IMR-90 (cell line): ENCODE measurements at places on chromosomes 5 and 9. TPM values are rescaled to one million over a fixed set of nuclear protein-coding genes. Genes with fewer than 3 reads are reported as not detected.

DNA sequence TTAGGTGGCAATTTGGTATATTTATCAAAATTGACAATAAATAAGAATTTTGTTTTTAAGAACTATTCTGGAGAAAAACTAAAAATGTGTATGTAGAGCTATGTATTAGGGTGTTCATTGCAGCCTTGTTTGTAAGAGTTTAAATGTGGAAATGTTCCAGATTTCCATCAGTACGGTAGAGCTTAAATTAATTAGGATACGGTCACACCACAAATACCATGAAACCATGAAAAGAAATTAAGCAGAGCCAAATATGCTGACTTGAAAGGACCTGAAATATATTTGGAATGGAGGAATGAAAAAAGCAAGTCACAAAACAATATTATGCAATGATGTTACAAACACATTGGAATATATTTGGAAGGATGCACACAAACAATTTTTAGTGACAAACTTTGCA is 64.6 kb downstream of the ACTBL2 start:
- DNase-seq = no peak

GRCh38 chr9:8337834-8338766 is 538.5 kb upstream of the DMAC1 start:
- peak; percentile 7 for DNase-seq

The ZNF618 gene
- total RNA-seq = 7.5 and 8.2 TPM in 2 replicates

- no peak for DNase-seq
These were observed 52.7 kb upstream of the EQTN start for GRCh38 chr9:27349698-27350080.

DNA sequence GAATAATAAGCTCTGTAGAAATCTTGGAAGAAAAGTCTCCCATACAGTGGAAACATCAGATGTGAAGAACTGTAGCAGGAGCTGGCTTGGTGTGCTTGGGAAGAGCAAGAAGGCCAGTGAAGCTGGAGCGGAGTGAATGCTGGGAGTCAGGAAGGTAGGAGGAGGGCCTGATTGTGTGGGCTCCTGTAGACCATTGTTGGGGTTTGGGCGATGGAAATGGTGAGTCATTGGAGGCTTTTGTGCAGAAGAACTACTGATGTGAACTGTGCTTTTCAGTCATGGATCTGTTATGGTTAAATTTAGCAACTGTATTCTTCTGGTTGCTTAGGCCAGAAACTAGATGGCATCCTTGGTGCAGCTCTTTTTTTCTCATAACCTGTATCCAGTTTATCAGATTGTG is 2.3 kb downstream of the ICE1 start:
- DNase-seq = no peak

GRCh38 chr5:176388003-176388443 is 375 bp downstream of the NOP16 start:
- DNase-seq = peak; percentile 9

GRCh38 chr5:78747705-78748359 is 99.3 kb upstream of the LHFPL2 start:
- DNase-seq = peak; percentile 94

The MARCOL gene
- total RNA-seq = not detected in 2 replicates

GRCh38 chr5:164563370-164563769 is 1058.0 kb downstream of the MAT2B start:
- no peak for DNase-seq

DNA sequence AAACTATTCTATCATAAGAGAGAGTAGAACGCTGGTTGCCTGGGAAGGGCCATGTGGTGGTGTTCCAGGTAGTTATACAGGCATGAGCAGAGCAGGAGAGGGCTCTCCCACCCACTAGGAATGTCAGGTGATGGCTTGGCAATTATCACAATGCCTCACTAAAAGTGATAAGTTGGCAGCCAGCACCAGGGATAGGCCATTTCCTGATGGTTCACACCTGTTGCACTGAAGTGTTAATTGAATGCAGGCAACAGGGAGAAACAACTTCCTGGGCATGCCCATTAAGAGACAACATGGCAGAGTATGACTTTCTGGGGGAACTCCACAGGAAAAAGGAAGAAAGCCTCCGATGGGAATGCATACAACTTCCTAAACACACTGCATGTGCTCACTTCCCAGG is 593.2 kb downstream of the ELAVL2 start:
- DNase-seq = no peak

The CARD9 gene
- total RNA-seq = 0.36 and 1.1 TPM in 2 replicates

The SCGB3A2 gene
- not detected in 2 replicates for total RNA-seq

DNA sequence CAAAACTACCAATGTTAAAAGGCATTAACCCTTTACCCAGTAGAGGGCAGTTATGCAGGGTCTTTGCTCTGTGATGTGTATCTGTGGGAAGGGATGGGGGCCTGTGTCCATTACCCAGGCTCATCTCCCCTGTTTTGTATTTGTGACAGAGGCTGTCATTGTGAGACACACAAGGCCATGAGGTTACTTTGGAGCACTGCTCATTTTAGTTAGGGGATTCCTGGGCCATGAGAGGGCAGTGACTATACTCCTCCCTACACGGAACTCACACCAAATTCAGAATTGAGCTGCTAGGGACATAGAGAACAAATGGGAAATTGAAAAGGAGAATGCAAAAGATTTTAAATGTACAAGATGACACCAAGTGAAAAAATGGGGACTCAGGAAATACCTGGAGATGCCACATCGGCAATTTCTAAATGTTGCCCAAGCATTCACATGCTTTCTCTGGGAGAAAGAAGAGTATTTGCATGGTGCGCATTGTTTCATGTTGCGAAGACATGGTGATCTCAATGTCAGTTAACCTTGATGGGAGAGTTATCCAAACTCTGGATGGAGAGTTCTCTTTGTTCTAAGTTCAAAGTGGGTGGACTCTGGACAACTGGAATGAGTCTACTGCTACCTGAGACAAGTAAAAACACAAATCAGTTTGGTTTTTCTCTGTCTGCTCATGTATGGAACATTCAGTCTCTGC is 32.5 kb downstream of the C9orf152 start:
- no peak for DNase-seq

The NEK6 gene
- 77.8 and 79.9 TPM in 2 replicates for total RNA-seq

GRCh38 chr5:96637196-96637595 is 25.0 kb upstream of the CAST start:
- DNase-seq = no peak

The AQP3 gene
- 3.3 and 3.8 TPM in 2 replicates for total RNA-seq

- no peak for DNase-seq
These were observed 5.5 kb downstream of the NR3C1 start for GRCh38 chr5:143398053-143398355.

The PCDHGA6 gene
- 4.1 and 4.2 TPM in 2 replicates for total RNA-seq

The KCNV2 gene
- total RNA-seq = not detected in 2 replicates

- peak; percentile 26 for DNase-seq
These were observed 215.5 kb downstream of the PDZD2 start for GRCh38 chr5:31854181-31855133.

GRCh38 chr5:100852051-100852450 is 51.0 kb downstream of the ST8SIA4 start:
- no peak for DNase-seq

GRCh38 chr9:2567922-2568321 is 53.7 kb upstream of the VLDLR start:
- DNase-seq = no peak

DNA sequence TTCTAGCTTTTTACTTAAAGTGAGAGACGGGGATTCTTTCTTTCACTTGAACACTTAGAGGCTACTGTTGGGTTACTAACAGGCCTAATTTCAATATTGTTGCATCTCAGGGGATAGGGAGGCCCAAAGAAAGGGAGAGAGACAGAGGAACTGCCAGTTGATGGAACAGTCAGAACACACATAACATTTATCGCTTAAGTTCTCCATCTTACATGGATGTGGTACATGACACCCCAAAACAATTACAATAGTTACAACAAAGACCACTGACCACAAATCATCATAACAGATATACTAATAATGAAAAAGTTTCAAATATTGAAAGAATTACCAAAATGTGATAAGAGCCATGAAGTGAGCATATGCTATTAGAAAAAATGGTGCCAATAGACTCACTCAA is 4.3 kb upstream of the RIC1 start:
- DNase-seq = no peak

The RORB gene
- under 0.01 TPM in 1 of 2 replicates, not detected in the other for total RNA-seq

The KIF2A gene
- total RNA-seq = 37.3 and 80.8 TPM in 2 replicates

The LMX1B gene
- total RNA-seq = not detected in 2 replicates

The DRD1 gene
- total RNA-seq = 0.18 and 0.28 TPM in 2 replicates

DNA sequence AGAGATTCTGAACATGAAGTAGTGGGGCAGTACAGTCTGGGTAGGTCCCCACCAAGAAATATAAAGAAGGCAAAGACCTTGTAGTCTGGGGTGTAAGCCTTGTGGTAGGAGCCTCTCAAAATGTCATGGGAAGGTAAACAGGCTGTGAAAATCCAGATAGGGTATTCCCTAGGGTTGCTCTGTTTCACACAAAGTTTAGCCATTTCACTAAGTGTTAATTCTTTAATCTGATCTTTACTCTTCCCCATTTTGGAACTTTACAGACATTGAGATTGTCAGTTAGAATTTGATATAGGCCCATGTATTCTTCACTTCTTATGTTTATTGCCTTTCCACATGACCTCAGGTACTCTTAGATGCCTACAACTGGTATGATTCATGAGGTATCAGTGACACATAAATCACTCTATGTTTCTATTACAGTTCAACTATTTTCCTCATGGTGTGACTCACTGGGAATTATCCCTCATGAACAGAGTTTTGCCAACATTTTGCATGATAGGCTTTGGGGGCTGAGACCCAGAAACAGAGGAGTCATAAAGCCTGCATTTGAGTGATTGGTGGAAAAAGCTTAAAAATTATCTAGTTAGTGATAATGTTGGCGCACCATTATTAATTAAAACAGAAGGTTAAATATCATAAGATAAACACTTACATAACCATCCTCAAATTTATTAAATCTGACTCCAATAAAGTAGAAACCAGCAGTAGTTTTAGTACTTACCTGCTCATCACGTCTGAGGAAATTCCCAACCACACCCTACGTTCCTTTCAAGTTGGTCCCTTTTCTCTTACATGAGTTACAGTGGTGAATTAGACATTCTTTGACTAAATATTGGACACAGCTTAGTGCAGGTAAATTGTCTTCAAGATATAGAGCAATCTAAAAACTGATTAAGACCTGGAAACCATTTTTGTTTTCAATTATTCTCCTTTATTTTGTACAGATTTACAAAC is 399.8 kb upstream of the MEF2C start:
- DNase-seq = peak; percentile 85

GRCh38 chr9:114668146-114668545 is 10.5 kb upstream of the TEX53 start:
- DNase-seq = no peak

DNA sequence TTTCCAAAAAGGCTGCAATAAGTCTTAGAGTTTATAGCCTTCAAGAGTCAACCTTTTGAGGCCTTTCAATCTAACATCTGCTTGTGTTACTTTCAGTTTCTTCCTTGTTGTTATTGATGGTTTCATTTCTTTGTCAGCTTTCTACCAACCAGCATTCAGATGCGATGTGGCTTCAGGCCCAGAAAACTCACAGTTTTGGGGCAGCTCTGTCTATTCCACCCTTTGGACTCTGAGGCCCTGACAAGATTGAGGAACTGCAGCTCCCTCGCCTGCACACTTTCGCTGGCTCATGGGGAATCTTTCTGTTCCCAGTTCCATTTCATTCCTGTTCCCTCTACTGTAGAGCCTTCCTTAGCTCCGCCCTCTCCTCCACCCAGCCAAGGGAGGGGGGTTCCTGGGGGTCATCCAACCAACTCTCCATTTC is 13.3 kb upstream of the WHRN start:
- DNase-seq = no peak

The OTP gene
- not detected in 2 replicates for total RNA-seq

DNA sequence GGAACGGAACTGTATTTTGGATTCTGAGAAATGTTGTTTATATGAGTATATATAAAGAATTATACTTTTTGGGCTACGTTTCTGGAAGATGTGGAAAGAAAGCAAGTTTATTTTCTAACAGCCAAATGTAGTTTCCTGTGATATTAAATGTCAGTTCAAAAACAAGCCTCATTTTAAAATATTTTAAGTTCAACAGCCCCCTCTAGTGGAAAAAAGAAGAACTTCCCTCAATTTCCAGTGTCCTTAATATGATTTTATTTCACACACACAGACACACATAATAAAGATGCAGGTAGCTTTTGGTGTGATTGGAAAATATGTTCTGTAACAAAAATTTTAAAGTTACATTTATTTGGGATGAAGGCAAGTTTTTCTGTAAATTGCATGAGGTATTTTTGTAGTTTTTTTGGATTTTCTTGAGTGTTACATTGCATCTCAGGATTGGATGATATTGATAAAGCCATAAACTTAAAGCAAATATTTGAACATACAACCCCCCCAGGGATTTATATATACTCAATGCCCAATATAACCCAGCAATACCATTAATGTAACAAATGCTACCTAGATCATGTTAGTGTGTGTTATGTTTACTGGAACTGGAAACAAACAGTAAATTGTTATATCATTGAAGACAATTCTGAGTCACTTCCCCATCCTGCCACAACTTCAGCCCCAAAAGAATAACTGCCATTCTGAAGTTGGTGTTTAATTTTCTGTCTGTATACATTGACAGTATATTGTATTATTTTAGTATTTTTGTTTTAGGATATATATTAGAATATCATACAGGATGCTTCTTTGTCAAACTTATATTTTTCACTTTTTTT is 54.0 kb downstream of the CCDC171 start:
- peak; percentile 35 for DNase-seq

The DEPDC1B gene
- 9.3 and 10.0 TPM in 2 replicates for total RNA-seq

DNA sequence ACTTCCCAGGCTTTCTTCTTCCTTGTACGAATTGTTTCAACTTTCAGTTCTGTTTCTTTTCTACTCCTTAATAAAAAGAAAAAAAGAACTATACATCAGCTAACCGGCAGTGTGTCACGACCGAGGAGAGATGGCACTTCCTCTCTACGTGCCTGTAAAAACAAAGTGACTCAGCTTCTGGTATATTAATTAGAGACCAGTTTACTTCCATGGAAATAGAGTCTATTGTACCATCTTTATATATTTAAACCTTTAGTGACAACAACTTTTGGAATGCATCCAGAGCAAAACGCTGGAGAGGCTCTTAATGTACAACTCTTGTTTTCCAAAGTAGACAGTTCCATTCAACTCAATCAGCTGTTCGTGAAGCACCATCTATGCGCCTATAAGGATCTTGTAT is 94.5 kb upstream of the LIFR start:
- peak; percentile 20 for DNase-seq

The IFNB1 gene
- not detected in 2 replicates for total RNA-seq

The PLEKHG4B gene
- total RNA-seq = 1.1 TPM in 2 replicates

The ZNF354C gene
- total RNA-seq = 5.6 and 7.2 TPM in 2 replicates

- no peak for DNase-seq
These were observed 5.9 kb upstream of the FRRS1L start for GRCh38 chr9:109172935-109173334.

The PCDHA11 gene
- total RNA-seq = under 0.01 TPM in 1 of 2 replicates, not detected in the other

DNA sequence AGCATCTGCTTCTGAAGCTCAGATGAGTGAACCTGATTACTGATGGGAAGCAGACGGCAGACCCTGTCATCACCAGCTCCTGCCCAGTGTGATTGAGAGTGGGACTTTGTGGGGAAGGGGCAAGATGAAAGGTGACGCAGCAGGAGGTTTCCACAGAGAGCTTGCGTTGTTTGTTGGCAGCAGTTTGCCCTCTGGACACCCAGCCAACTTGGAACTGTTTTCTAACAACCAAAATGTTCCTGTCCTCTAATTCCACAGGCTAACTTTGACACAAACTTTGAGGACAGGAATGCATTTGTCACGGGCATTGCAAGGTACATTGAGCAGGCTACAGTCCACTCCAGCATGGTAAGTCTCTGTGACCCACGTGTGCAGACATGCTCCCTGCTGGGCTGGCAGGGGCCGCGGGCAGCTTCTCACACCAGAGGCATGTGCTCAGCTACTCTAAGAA is 20.9 kb downstream of the CYFIP2 start:
- no peak for DNase-seq

The TAF11L10 gene
- not detected in 2 replicates for total RNA-seq

- DNase-seq = no peak
These were observed 34.0 kb upstream of the RXRA start for GRCh38 chr9:134291961-134292871.

The PCDHB15 gene
- total RNA-seq = 0.18 and 0.28 TPM in 2 replicates

- DNase-seq = peak; percentile 27
These were observed 451 bp downstream of the LPAR1 start for GRCh38 chr9:111037708-111038330.
